ENCODE measurements at places on chromosomes 3 and 15. TPM values are rescaled to one million over a fixed set of nuclear protein-coding genes. Genes with fewer than 3 reads are reported as not detected.

The GATA2 gene
- 14.4 TPM for total RNA-seq

The XCR1 gene
- total RNA-seq = 5.2 TPM

The CFAP91 gene
- total RNA-seq = 141 TPM

The TMEM207 gene
- total RNA-seq = not detected

The THRB gene
- 7.6 TPM for total RNA-seq

- DNase-seq = no peak
These were observed 580 bp upstream of the MAGEF1 start for GRCh38 chr3:184712248-184713039.

DNA sequence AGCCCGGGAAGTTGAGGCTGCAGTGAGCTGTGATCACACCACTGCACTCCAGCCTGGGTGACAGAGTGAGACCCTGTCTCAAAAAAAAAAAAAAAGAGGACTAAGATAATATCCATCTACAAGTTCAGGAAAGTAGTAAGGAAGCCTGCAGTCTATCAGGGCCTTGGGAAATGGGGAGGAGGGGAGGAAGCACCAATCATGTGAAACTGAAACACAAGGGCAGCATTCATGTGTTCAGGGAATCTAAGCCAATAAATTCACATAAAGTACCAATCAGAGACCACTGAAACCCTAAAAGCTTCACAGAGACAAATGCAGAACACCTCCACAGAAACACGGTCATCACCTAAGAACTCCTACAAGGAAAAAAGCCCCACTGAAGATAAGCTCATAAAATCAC is 22.9 kb upstream of the HHATL start:
- no peak for DNase-seq

DNA sequence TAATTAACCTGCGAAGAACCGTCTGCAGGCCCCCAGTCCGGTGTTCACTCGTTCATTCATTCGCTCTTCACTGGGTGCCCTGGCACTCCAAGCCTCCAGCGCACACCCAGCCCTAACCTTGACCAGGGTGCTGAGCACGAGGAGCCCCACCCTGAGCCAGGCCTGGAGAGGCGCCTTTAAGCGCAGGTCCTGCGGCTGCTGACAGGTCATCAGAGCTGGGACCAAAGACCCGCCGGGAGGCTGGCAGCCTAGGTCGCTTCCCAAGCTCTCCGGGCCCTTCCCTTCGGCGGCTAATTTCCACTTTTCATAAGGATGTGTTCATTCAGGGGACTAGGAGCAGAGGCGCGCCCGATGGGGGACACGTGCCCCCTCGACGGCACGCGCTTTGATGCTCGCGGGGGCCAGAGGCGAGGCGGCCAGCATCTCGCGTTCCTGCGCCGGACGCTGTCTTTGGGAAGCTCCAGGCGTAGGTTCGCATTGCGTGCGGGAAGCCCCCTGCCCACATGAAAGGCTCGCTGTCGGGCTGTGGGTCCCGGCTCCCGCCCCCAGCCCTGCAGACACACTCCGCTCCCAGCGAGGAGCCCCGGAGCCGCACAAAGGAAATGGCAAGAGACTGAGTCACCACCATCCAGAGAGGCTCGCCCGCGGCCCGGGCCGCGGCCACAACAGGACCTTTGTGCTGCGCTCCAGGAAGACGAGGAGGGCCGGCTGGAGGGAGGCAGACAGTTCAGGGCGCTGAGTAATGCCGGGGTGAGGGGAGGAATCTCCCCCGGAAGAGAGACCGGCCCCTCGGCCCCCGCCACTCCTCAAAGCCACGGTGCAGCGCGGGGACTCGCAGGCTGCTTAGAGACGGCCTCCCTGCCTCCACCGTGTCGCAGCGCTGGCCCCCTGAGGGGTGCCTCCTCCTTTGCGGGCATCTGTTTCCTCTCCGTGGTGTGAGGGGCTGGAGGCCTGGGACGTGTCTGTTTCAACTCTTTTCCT is 266.4 kb upstream of the HES1 start:
- peak; percentile 82 for DNase-seq

GRCh38 chr3:189270248-189270832 is 98.6 kb downstream of the TPRG1 start:
- DNase-seq = no peak

GRCh38 chr3:158430448-158430847 is 140.5 kb upstream of the MLF1 start:
- DNase-seq = no peak

DNA sequence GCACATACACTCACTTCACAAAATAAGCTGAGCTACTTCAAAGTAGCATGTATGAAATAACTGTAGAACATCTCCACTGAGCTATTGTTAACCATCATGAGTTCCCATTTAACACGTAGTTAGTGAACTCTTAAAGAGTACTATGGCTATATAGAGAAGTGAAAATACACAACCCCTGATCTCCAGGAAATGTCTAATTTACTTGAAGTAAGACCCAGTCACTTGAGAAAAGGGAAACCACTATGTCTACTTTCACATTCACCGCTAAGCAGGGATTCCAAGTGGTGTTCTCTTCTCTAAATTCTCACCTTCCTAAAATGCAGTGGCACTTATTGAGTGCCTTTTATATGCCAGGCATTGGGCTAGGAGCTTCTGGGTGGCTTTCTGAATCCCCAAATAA is 35.0 kb upstream of the COLQ start:
- no peak for DNase-seq

DNA sequence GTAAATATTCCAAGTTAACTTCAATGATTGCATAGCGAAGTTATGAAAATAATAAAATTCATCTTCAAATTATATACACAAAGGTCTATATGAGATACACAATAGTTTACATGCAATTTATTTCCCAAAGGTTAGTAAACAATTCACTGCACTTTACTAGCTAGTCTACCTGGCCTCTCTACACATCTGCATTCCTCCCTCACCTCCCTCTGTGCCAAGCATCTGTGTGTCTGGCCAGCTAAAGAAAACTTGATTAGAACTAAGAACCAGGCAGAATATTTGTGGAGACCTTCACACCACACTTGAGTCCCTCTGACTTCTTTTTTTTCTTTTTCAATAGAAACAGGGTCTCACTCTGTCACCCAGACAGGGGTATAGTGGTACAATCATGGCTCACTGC is 61.4 kb downstream of the LRRFIP2 start:
- DNase-seq = no peak

- no peak for DNase-seq
These were observed 331.5 kb upstream of the TLE3 start for GRCh38 chr15:70429056-70429722.

- DNase-seq = no peak
These were observed 485.4 kb downstream of the GRM7 start for GRCh38 chr3:7346364-7346763.

DNA sequence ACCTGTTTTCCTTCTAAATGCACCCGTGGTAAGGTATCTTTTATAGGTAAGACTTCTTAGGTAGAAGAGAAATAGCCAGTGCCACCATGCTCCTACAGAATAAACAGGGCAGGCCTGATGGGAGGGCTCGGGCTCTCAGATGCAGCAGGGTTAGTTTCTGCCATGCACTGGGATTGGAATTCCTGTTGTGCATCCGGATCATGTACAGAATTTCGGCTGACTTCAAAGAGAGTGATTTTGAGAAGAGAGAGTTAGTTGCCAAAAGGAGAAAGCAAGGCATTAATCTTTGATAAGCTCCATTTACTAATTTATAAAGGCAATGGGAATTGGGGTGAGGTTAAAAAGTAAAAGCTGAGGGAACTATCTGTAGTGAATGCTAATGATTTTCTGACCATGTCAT is 211.2 kb downstream of the WDR72 start:
- DNase-seq = no peak

GRCh38 chr3:94185753-94186152 is 122.9 kb downstream of the NSUN3 start:
- no peak for DNase-seq

GRCh38 chr3:52787672-52788625 is 6.6 kb upstream of the ITIH3 start:
- DNase-seq = peak; percentile 72

GRCh38 chr15:53535886-53536285 is 223.6 kb downstream of the WDR72 start:
- DNase-seq = no peak

GRCh38 chr3:126743350-126743749 is 39.3 kb downstream of the CHCHD6 start:
- DNase-seq = no peak

DNA sequence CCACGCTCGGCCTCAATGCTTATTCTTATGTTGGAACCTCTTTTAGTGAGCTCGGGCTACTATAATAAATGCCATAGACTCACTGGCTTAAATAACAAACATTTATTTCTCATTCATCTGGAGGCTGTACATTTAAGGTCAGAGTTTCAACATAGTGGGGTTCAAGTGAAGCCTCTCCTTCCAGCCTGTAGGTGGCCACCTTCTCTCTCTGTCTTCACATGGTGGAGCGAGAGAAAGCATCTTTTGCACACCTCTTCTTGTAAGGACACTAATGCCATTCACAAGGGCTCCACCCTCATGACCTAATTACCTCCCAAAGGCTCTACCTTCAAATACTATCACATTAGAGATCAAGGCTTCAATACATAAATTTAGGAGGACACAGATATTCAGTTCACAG is 520.3 kb upstream of the EPHA6 start:
- DNase-seq = no peak

- no peak for DNase-seq
These were observed 189.8 kb downstream of the PLCL2 start for GRCh38 chr3:17074559-17074958.

DNA sequence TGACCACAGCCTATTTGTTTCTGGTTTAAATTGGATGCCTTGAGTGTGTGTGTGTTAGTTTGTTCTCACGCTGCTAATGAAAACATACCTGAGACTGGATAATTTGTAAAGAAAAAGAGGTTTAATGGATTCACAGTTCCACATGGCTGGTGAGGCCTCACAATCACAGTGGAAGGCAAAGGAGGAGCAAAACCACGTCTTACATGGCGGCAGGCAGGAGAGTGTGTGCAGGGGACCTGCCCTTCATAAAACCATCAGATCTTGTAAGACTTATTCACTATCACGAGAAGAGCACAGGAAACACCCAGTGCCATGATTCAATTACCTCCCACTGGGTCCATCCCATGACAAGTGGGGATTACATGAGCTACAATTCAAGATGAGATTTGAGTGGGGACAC is 260.5 kb downstream of the WDR72 start:
- DNase-seq = no peak

- DNase-seq = no peak
These were observed 79.1 kb downstream of the NTRK3 start for GRCh38 chr15:88177451-88177850.

GRCh38 chr3:46998121-46998851 is 18.8 kb downstream of the NBEAL2 start:
- peak; percentile 94 for DNase-seq

GRCh38 chr3:155391551-155391958 is 98.1 kb upstream of the STRIT1 start:
- DNase-seq = no peak

- DNase-seq = peak; percentile 51
These were observed 22.1 kb downstream of the ALDH1L1 start for GRCh38 chr3:126158016-126158911.

DNA sequence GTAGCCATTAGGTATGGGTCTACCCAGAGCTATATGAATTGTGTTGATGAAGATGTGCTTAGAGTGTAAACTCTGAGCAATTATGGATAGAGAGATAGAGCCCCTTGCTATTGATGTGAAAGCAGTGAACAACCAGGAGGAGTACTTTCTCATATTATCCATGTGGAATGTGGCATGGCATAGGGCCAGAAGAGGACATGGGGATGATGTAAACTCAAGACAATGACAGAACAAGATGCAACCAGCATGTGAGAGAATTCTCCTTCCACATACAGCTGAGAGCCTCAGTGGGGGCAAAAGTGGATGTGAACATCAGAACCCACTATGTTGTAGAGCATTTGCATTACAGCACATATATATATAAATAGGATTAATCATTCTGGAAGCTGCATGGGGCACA is 36.4 kb upstream of the BNC1 start:
- no peak for DNase-seq
